ENCODE measurements at places on chromosomes 3 and 15. TPM values are rescaled to one million over a fixed set of nuclear protein-coding genes. Genes with fewer than 3 reads are reported as not detected.

The CHDH gene
- total RNA-seq: 10.9 TPM

The CDV3 gene
- 184 TPM for total RNA-seq

The GPR149 gene
- total RNA-seq: not detected

The C3orf70 gene
- 4.1 TPM for total RNA-seq

The ISLR2 gene
- total RNA-seq: 4.0 TPM

The CIB1 gene
- total RNA-seq: 62.8 TPM

The DVL3 gene
- 54.1 TPM for total RNA-seq

The ADAMTS9 gene
- total RNA-seq: 30.1 TPM

The SCAANT1 gene
- not detected for total RNA-seq

The SLC9A9 gene
- 13.3 TPM for total RNA-seq

The ZNF80 gene
- not detected for total RNA-seq

The DUOX1 gene
- total RNA-seq: 327 TPM

The CCR3 gene
- total RNA-seq: 0.43 TPM

The ANKRD28 gene
- total RNA-seq: 50.3 TPM

The CILP gene
- total RNA-seq: 1.1 TPM

The RTP1 gene
- total RNA-seq: not detected

The PIGX gene
- 17.4 TPM for total RNA-seq

The ARNT2 gene
- 12.9 TPM for total RNA-seq

The ZNF662 gene
- total RNA-seq: 9.6 TPM

The ZNF592 gene
- total RNA-seq: 33.3 TPM

The CYP8B1 gene
- total RNA-seq: not detected

The EFCC1 gene
- total RNA-seq: 17.2 TPM

The SENP8 gene
- total RNA-seq: 3.3 TPM

The UBR1 gene
- 37.9 TPM for total RNA-seq

The LINGO1 gene
- 0.98 TPM for total RNA-seq

The CCDC54 gene
- not detected for total RNA-seq

The RAD51 gene
- total RNA-seq: 0.98 TPM

The TM6SF1 gene
- 25.4 TPM for total RNA-seq

The KIF23 gene
- 2.7 TPM for total RNA-seq

The CX3CR1 gene
- total RNA-seq: 8.3 TPM

All from upper lobe of right lung (tissue), 1 donor.